Putamen (tissue), 1 donor: ENCODE measurements at places on chromosomes 12 and 14.

- no peak for DNase-seq
These were observed 30.4 kb downstream of the RAP1B start for GRCh38 chr12:68641138-68641537.

DNA sequence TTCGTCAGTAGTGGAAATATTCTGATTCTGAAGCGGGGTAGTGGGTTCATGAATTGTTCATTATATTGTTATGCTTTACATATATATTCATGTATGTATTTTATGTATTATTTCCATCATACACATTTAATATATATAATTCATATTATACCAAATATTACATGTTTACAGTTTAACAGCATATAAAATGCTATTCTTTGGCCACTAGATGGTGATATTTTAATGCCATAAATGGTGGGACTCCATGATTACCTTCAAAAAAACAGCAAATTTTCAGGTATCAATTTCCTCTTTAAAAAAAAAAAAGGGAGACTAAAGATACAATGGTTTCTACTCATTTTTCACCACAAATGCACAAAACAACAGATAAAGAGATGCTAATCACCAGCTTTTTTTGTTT lies 41.0 kb downstream of the BDKRB1 start:
- no peak for DNase-seq

DNA sequence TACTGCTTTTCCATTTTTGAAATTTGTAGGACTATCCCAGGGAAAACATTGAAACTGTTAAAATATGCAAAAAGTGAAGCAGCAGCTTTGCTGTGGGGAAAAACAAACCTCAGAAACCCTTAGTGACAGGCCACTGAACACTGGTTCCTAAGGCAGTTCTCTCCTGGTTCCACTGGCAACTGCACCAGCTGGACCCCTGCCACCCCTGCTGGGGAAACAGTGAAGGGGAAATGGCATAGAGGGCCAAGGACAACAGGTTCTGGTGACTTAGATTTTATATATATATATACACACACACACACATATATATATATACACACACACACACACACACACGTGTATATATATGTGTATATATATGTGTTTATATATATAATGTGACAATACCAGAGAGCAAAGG lies 16.2 kb upstream of the KRT7 start:
- DNase-seq = no peak

- DNase-seq = no peak
These were observed 778.2 kb upstream of the FLRT2 start for GRCh38 chr14:84751745-84752144.

DNA sequence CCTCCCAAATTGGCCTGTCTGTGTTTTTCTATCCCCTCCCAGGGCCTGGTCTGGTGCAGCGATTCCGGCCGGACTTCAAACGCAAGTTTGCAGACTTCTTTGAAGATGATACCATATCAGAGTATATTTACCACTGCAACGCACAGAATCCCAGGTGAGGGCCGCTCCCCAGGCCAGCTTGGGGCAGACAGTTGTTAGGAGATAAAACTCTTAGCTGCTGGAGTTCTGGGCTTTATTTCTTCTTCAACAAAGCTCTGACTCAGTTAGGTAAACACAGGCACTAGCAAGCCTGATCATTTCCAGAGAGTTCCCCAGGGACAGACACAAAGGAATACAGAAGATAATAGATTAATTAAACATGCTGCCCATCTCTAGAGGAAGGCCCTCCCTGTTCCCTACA lies 8.3 kb downstream of the ABHD4 start:
- DNase-seq = no peak

- DNase-seq = no peak
These were observed 5.2 kb downstream of the KCNJ8 start for GRCh38 chr12:21769307-21769706.

- DNase-seq = no peak
These were observed 54.4 kb downstream of the PELI2 start for GRCh38 chr14:56172571-56172971.

- DNase-seq = no peak
These were observed 9.7 kb downstream of the DNM1L start for GRCh38 chr12:32688786-32689185.

DNA sequence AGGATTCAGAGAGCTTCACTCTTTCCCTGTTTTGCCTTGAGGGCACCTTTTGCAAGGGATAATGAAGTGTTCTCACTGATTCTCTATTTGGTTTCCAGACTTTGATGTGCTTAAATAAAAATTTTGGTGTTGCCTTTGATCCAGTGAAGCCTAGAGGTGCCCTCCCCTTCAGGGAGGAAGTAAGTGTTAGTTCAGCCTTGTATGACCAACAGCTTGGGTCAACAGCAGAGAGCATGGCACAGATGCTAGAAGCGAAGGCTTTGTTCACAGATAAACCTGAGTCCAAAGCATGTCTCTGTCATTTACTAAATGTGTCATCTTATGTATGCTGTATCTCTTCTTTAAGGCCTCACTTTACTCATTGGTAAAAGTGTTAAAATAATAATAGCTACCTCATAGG lies 52.8 kb upstream of the STXBP6 start:
- no peak for DNase-seq

GRCh38 chr14:70019695-70020094 lies 140.5 kb downstream of the SMOC1 start:
- no peak for DNase-seq

- no peak for DNase-seq
These were observed 70.7 kb downstream of the TAOK3 start for GRCh38 chr12:118302053-118302452.

DNA sequence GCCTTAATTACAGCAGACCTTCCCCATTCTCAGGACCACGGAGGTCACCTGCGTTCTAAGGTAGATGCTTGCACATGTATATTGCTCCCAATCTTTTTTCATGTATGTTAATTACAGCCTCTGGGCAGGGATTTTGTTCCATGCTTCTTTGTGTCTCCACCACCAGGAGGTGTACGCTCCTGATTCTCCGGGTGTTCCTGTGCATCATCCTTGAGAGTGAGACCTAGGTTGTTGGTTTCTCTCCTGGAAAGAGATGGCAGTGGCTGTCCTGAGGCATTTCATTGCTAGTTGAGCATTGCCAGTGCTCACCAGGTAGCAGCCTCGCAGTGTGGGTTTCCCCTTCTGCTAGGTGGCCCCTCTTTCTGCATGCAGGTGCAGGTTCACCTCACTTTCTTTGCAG lies 52.8 kb downstream of the KCNK13 start:
- DNase-seq = no peak

DNA sequence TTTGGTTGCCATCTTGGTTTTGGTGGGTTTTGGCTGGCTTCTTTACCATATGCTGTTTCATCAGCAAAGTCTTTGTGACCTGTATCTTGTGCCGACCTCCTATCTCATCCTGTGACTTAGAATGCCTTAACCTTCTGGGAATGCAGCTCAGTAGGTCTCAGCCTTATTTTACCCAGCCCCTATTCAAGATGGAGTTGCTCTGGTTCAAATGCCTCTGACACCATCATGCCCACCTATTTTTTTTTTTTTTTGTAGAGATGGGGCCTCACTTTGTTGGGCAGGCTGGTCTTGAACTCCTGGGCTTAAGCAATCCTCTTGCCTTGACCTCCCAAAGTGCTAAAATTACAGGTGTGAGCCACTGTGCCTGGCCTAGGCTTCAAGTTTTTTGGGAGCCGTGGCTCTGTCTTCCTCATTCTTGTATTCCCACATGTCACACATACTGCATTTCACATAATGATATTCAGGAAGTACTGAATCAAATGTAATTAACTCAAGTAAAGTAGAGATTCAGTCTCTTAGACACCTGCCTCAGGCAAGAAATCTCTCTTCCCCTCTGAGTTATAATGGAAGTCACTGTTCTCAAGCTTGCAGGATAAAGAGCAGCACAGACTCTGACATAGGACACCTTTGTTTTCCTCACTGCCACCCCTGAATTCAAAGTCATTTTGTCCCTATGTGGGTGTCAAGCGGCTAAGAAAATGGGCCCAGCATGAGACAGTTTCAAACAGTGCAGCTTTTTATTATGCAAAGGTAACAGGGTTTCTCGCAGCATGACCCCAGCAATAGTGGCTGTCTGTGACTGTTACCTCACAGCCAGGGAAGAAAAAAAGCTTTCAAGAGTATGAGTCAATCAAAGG lies 159.0 kb downstream of the PTPN11 start:
- no peak for DNase-seq

- peak; percentile 92 for DNase-seq
These were observed 7.7 kb downstream of the UBC start for GRCh38 chr12:124906606-124907261.

DNA sequence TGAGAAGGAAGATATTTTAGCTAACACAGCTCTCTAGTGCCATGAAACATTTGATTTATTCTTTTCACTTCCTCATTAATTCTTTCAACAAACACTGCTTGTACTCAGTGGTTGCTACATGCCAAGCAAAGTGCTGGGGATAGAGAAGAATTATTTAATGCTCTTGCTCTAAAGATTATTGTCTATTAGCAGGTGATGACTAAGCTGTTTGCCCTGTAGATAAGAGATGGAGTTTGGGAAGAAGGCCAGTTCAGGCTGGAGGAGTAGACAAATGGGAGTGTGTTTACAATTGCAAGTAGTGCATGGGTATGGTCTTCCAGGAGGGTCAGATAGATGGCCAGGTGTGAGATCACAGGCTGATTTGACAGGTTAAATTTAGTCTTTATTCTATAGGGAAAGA lies 99.8 kb upstream of the SEL1L start:
- DNase-seq = no peak

DNA sequence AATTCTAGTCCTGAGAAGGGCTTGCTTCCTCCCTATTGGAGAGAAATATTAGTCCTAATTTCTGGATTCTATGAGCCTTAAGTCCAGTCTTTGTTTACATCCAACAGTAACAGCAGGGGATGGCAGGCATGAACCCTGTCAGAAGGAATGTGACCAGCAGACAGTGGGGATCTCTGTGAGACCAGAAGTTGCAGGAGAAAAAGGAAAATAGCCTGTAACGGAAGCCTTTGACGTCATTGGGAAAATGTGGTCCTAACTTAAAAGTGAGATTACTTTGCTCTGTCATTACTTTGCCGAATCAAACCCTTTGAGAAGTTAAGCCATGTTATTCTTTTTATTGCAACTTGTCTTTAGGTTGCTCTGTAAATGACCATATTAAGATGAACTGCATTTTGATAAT lies 218.2 kb upstream of the PRICKLE1 start:
- no peak for DNase-seq

DNA sequence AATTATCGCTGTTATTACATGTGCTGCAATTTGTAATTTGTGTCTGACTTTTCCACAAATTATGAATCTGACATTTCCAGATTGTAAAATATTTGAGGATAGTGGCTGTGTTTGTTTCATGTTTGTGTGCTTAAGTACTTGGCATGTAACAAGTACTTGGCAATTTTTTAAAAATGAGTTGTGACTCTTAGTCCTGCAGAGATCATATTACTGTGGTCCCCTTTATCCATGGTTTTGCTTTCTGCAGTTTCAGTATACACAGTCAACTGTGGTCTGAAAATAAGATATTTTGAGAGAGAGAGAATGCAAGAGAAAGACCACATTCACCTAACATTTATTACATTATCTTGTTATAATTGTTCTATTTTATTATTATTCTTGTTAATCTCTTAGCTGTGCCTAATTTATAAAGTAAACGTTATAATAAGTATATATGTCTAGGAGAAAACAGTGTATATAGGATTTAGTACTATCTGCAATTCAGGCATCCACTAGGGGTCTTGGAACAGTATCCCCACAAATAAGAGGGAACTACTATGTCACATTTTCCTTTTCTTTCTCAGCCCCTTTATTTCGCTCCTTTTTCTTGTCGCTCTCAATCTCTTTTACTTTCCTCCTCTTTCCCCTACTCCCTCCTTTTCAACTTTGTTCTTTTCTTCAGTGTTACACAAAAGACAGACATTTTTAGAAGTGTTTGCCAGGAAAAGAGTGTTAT lies 176.1 kb downstream of the FUT8 start:
- DNase-seq = no peak

- DNase-seq = no peak
These were observed 180.8 kb downstream of the ADCK1 start for GRCh38 chr14:77980475-77981321.

GRCh38 chr12:123950476-123951349 lies 21.9 kb downstream of the CCDC92 start:
- DNase-seq = no peak

GRCh38 chr14:56808383-56809269 lies 1.7 kb downstream of the OTX2 start:
- no peak for DNase-seq

DNA sequence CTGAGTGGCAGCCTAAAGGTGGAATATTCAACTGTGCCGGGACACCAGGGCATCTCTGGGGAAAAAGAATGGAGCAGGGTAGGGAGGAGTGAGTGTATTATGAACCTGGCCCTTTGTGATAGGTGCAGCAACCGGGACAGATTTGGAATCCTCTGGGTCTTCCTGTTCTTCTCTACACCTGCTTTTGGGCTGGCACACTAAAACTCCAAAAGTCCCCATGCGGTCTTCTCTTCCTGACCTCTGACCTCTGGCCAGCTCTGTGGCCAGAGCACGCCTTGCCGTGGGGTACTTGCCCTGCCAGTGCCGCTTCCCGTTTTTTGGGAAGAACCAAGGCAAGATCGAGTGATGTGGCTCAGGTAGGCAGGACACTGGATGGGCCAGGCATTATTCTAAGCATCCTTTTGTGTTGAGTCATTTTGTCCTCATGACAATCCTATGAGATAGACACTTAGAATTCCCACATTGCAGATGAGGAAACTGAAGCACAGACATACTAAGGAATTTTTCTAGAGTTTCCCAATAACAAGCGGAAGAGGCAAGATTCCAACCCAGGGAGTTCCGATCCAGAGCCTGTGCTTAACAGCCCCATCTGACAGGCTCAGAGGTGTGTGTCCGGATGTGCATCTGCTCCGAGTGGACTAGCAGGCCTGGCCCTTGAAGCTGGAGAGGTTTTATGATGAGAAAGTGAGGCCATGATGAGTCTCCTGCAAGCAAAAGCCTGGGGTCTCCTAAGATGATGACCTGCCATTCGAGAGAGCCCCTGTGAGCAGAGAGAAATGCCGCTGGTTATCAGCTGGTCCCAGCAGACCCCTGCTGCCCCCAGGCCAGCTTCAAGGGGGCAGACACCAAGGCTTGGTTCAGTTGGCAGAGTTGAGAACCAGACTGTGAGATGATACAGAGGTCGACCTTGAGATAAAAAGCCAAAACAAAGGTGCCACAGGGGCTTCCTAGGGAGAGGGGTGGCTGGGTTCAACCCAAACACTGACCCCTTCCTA lies 67.9 kb upstream of the ESRRB start:
- no peak for DNase-seq

DNA sequence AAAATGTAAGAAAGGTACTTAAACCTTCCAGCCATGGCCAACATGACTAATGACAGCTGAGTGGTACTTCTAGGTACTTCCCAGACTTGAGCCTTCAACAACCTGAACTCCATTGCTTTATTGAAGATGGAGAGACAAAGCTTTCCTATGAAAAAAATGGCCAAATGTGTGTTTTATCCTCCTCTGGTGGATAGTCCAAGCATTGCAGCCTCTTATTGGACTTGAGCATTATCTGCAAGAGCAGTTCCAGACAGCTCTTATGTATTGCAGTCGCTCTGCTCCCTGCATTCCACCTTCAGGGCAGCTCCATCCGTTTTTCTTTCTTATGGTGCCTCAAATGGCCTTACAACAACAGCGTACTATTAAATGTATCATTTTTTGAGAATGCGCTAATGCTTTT lies 588.2 kb downstream of the NRXN3 start:
- peak; percentile 43 for DNase-seq

- DNase-seq = no peak
These were observed 277.6 kb downstream of the SOX5 start for GRCh38 chr12:23671881-23672280.
